ENCODE measurements at places on chromosomes 7 and 10.

DNA sequence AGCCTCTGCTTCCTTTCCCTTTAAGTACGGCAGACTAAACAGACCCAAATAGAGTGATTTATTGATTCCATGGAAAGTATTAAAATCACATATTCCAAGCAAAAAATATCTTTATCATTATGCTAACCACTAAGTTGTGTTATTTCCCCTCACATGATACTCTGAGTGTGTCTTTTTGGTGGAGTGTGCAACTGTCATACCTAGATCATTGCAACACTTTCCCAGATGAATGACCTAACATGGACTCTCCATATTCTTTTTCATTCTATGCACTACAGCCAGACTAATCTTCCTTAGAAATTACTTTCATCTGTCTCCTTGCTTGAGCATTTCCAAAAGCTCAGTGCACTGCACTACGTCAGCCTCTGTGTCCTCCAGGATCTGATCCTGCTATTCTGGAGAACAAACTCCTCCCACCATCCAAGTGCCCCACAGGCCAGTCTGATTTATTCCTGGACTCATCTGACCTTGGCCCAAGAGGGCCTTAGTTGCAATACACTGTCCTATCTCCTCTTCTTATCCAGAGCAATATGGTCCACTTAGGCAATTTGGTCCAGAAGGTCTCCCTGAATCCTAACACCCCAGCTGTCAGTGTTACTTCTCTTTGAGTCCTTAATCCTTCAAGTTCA is 263.3 kb upstream of the KLF6 start:
- no peak for DNase-seq

- no peak for DNase-seq
These were observed 18.6 kb upstream of the HSPA12A start for GRCh38 chr10:116760919-116761318.

DNA sequence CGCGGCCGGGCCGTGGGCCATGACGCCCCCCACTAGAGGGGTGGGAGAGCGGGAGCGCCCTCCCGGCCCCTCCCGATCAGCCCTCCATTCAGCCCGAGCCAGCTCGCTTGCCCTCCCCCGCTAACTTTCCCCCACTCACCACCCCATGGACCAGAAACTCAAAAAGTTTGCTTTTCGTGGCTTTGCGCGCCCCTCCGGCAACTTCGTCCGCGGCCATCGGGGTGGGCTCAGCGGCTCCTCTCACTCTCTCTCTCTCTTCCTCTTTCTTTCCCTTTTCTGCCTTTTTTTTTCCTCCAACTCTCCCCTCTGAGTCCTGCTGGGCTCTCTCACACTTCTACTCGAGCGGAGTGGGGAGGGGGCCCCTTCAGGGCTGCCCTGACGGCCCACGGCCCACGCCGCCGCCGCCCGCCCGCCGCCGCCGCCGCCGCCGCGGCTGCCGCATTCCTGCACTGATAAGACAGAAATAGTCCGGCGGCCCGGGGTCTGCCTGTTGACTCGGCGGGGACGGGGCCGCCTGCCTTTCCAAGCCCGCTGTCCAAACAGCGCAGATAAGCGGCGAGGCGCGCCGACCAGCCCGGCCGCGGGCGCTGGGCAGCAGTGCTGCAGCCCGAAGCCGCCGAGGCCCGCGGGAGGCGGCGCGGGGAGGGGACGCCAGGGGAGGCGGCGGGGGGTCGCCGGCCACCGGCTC is at the start of gene SMARCD3:
TSS of gene SMARCD3 (minus strand) at position 349 of the 688 bp plus-strand sequence. CDS start at position 217, 132 bp downstream.
- DNase-seq, result no peak

GRCh38 chr7:41682422-41682821 is 20.5 kb downstream of the INHBA start:
- no peak for DNase-seq

GRCh38 chr7:131011976-131012375 is 278.0 kb upstream of the KLF14 start:
- no peak for DNase-seq

DNA sequence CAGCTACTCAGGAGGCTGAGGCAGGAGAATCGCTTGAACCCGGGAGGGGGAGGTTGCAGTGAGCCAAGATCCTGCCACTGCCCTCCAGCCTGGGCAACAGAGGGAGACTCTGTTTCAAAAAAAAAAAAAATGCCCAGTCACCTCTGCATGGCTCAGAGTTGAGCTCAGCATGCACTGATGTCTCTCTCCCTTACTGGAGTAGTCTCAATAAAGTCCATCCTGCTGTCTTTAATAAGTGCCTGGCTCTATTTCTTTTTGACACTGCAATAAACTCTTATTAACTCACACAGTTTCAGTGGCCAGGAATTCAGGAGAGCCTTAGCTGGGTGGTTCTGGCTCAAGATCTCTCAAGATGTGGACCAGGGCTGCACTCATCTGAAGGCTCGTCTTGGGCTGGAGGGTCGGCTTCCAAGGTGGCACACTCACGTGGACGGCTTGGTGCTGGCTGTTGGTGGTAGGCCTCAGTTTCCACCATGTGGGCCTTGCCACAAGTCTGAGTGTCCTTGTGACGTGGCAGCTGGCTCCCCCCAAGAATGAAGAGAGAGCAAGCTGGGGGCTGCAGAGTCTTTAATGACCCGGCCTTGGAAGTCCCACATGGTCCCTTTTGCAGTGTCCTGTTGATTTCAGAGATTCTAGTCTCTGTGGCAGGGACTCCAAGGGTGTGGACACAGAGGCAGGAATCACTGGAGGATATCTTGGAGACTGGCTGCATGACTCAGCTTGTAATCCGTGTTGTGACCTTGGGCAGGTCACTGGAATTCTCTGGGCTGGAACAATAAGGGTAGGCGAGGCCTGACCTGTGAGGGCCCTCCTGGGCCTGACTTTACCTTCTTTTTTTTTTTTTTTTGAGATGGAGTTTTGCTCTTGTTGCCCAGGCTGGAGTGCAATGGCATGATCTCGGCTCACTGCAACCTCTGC is 85.9 kb upstream of the KMT2C start:
- DNase-seq, result no peak

- no peak for DNase-seq
These were observed 490.0 kb upstream of the LRRN3 start for GRCh38 chr7:110600956-110601355.

DNA sequence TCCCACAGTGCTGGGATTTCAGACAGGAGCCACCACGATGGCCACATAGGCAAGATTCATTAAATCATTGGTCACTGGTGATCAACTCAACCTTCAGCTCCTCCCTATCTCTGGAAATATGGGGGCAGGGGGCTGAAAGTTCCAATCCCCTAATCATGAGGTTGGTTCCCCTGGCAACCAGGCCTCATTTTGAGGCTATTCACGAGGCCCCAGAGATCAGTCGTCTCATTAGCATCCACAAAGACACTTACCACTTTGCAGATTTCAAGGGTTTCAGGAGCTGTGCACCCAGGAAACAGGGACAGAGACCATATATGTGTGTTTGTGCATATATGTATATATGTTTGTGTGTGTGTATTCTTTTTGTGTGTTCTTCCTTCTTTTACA is 7.7 kb upstream of the GUSB start:
- no peak for DNase-seq

GRCh38 chr7:12119620-12120303 is 91.3 kb upstream of the TMEM106B start:
- no peak for DNase-seq

- no peak for DNase-seq
These were observed 166.7 kb downstream of the SEPTIN7 start for GRCh38 chr7:35967366-35968139.

- DNase-seq, result no peak
These were observed 86.4 kb downstream of the SNX10 start for GRCh38 chr7:26378016-26378415.

DNA sequence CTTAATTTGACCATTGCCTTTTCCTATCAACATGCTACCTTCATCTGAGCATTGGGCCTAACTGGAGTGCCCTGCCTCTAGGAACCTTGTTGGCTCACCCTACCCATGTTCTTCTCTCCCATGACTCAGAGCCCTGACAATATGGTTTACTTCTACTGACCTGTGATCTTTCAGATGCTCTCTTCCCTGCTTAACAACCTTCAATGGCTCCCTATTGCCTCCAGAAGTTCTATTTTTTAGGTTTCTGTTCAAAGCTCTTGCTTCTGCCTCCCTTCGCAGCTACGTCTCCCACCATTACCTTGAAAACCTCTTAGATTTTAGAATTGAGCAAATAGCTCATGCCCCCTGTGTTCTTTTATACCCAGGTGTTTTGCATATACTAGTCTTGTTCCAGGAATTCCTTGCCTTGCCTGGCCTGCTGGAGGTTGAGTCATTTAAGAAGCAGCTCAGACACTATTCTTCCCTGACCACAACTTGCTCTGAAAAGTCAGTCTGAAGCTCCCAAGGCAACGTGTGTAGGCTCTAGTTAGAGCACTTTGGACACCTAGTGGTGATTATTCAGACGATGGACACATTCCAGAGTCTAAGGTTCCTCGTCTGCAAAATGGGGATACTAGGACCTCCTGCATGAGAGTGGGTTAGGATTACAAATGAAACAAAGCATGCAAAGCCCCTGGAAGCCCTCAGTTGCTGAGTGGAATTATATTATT is 64.4 kb upstream of the EMX2 start:
- DNase-seq, result no peak

GRCh38 chr7:139752604-139753003 is 25.2 kb downstream of the HIPK2 start:
- DNase-seq, result no peak

- DNase-seq, result no peak
These were observed 18.4 kb upstream of the PDGFA start for GRCh38 chr7:537911-538634.

GRCh38 chr10:7438196-7438986 is 27.6 kb upstream of the SFMBT2 start:
- no peak for DNase-seq

DNA sequence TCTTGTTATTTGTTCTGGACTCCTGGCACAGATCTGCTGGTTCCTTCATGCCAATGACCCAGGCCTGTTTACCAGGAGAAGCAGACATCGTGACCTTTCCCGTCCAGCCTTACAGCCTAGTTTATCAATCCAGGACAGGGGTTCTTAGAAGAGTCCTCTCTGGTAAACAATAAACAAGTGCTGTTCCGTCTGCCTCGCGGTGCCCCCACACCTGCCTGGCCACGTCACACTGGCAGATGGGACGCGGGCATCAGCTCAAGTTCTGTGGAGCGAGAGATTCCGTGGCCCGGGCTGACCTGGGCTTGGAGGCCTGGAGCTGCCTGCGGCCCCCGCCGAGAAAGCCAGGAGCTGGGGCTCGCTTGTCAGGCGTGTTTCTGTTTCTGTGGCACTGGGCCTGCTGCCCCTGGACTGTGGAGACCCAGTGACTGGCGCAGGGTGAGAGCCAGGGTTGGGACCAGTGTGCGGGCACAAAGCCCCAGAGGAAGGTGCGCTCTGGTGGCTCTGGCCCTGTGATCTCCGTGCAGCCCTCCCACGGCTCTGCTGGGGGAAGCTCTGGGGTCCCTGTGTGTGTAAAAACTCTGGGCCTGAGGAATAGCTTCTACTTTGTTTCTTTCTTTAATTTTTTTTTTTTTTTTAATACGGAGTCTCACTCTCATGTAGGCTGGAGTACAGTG is 28.4 kb upstream of the PFKFB3 start:
- no peak for DNase-seq
